ENCODE measurements at places on chromosomes 12 and 14.
A peak's percentile ranks its signal among the peaks of the same experiment; 100 is the strongest.

DNA sequence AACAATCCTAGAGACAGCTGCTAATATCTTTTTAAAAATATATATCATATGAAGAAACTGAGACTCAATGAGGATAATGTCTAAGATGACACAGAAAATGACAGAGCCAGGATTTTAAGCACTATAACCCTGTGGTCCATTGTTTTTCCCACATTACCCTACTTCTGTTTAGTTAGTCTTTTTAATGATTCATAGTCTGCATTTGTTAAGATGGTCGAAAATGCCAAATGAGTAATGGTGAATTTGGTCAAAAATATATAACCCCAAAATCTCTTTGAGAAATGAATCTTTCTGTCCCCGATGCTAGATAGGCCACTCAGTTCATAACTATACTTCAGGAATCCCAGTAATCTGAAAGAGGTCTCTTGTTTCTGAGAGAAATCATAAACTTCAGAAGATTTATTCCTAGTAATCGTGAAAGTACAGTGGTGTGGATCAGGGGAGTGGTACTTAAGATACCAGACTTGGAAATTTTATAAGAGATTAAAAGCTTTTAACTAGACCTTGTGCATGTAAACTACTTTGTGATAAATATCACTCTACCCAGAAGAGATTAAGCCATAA lies 10.8 kb downstream of the RTRAF start:
- no peak for DNase-seq

DNA sequence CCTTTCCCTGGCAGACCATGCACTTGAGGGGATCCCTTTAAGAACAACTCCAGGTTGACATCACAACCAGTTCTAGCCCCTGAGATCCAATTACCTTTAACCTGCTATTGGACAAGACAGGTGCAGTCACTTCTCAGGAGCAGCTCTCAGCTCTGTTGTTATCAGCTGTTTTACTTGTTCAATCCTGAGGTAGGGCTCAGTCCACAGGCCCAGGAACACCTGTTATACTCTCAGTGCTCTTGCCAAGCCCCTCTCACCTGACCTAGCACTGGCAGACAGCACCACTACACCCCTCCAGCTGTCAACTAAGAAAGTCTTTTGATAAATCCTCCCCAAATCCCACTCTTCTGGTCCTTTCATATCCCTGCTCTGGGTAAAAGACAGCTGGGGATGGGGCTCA lies 163.9 kb upstream of the TMTC2 start:
- DNase-seq: no peak

GRCh38 chr14:79036441-79036840 lies 866.3 kb downstream of the NRXN3 start:
- no peak for DNase-seq

GRCh38 chr12:78407722-78408121 lies 456.9 kb upstream of the SYT1 start:
- no peak for DNase-seq

DNA sequence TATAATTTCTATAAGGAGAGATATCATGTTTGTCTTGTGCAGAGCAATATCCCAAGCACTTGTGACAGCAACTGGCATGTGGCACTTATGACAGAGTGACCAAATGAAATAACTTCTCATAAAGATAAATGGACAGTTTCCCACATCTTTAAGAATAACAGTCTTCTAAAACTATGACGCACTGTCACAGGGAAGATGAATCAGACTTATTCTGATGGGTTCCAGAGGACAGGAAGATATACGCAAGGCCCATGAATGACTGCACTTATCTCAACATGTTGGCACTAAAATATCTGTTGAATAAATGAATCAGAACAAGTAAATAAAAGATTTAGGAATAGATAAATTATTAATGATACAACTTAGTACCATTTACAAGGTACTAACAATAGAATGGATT lies 465.8 kb upstream of the SYT1 start:
- DNase-seq: no peak

GRCh38 chr14:64628940-64629408 lies 75.2 kb upstream of the PLEKHG3 start:
- no peak for DNase-seq

DNA sequence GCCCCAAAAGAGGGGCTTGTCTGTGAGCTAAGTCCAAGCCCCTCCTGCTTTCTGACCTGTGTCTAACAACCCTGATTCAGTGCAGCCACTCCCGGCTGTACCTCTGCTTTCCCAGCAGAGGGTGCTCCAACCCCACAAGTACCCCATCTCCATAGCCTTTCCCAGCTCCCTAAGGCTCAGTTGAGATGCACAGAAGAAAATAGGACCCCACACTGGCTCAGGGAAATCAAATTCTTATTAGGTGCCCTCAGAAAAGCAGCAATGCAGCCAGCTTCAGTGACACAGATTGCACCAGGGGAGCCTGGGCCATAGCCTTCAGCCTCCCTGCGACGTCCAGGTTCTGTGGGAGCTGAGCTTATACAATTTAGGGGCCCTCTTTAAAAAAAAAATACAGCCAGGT lies 49.9 kb downstream of the LRRC74A start:
- DNase-seq: peak; percentile 51

DNA sequence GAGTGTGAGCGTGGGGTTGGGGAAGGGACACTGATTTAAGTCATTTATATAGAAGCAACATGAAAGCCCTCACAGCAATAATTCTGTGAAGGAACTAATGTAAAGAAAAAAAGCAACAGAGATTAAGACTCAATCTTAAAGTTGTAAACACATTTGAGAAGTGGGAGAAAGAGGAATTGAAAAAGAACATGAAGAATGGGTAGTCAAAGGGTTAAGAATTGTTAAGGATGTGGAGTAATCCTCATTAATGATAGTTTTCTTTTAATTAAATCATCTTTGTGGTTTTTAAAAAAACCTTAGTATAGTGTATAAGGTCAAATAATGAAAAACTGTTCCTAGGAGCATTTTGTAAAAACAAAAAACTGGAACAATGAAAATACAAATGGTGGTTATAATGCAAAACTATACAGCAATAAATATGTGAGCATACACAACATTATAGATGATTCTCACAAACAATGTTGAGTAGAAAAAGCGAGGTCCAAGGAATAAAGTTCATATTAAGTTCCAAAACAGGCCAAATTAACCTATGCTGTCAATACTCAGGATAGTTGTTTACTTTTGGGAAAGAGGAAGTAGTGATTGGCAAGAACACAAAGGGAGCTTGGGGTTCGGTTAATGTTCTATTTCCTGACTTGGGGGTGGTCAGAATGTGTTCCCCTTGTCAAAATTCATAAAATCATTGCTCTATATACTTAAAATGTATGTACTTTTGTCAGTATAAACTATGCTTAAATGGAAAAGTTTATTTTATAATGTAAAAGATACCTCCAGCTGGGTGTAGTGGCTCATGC lies 120.4 kb upstream of the ATF7IP start:
- DNase-seq: no peak

DNA sequence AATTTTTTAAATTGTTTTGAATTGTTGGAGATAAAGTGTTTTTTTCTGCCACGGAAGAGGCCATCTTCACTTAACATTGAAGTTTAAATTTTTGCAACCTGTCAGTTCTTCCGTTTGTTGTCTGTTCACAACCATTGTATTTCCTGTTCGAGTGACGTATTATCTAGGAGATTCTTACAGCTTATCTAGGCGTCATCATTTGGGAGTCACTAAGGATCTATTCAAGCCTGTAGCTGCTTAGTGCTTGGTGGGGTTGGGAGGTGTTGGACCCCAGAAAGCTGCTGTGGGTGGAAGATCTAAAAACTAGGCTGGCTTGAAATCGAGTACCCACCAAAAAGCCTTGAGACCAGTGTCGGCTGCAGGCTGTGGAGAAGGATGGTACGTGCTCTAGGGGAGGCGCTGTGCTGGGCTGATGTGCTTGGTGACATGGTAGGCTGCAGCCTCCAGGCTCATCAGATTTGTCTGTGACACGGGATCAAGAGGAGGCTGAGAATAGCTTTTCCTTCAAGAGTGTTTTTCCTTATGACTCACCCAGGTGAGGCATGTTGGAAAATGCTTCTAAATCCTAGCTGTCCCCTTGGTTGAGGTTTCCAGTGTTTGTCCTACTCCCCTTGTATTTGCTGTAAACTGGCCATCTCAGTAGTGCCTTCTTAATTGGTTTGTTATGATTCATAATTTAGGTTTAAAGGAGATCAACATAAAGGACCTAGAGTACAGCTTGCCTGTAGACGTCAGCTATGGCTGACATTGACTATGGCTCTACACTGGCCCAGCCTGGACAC lies 57.8 kb downstream of the ATG14 start:
- no peak for DNase-seq

- DNase-seq: no peak
Observed at GRCh38 chr14:93967637-93968250, 8.6 kb downstream of the ASB2 start.

DNA sequence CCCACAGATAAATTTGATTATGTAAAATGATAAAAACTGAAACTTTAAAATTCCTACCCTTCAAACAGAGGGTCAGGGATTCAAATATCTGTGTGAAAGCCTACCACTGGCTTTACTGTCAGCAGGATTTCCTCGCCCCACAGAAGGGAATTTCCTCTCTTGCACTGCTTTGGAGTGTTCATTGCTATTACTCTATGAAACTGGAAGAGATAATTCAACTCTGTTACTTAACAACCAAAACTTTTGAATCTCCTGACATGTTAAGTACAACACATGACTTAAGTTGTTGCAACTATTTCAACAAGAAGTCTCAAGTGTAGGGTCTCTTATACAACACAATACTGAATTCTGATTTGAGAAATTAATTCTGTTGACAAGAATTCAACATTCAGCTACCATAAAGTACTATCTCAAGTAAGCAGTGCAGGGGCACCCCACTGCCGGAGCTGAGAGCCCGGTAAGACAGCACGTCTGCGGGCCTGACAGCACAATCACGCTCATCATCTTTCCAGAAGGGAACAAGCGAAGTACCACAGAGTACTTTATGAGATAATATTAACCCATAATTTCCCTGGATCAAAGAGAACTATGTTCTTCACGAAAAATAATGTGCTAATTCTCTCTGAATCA lies 22.9 kb downstream of the DICER1 start:
- DNase-seq: no peak

DNA sequence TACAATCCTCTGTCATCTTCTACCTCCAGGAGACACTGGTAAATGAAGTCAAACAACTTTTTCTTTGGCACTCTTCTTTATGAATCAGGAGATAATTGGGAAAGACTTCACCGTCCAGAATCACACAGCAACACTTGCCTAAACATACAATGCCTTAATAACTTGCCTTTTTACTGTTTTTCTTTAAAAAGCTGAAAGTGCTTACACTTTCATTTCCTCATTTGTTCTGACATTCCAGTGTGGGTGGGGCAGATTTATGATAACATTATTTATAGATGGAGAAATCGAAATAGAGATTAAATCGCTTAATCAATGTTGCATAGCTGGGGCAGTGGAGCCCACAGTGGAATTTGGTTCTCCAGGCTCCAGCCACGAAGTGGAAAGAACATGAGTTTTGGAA lies 2.8 kb upstream of the FRS2 start:
- DNase-seq: no peak

DNA sequence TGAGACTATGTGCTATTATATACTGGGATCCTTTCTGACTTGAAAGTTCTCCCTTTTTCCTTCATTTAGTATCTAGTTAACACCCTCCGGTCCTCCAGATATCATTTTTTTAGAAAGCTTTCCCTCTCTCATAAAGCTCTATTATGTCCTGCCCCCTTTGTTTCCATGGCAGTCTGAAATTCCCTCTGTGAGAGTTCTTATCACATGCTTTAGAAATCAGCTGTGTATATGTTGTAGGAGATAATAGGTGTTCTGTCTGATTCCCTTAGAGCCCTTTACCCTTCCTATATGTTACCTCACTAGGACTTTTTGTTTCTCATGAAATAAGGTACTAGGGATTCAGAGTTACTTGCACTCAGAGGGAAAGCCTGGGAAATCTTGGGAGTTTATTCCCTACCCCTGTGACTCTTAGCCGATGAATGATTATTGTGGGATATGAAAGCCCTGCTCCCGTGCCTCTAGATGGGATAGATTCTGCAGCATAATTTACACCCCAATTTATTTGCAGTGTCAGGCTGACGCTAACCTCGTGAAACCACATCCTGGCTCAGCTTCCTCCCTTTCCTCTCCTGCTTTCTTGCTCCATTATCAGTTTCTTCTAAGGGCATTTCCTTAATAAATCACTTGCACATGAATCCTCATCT lies 448.4 kb downstream of the MDGA2 start:
- no peak for DNase-seq

- no peak for DNase-seq
Observed at GRCh38 chr12:103326190-103326589, 169.6 kb downstream of the C12orf42 start.

GRCh38 chr12:22525426-22525825 lies 18.9 kb downstream of the C2CD5 start:
- no peak for DNase-seq

- no peak for DNase-seq
Observed at GRCh38 chr12:104454997-104455396, 1.8 kb upstream of the CHST11 start.

GRCh38 chr14:90731487-90731886 lies 84.7 kb downstream of the TTC7B start:
- no peak for DNase-seq

DNA sequence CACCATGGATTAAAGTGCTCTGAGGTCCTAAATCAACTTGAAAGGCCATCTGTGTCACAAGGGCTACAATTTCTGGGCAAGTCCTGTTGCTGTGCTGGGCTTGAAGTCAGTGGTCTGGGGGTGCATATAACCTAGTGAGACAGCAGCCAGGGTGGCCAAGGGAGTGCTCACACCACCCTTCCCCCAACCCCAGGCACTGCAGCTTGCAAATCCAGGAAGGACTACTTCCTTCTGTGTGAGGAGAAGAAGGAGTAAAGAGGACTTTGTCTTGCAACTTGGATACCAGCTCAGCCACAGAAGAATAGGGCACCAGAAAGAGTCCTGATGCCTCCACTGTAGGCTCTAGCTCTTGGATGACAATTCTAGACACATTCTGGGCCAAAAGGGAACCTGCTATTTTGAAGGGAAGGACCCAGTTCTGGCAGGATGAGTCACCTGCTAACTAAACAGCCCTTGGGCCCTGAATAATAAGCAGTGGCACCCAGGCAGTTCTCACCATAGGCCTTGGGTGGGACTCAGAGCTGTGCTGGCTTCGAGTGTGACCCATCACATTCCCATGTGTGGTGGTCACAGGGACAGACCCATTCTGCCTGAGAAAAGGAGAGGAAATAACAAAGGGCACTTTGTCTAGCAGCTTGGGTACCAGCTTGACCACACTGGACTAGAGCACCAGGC lies 32.6 kb upstream of the DHRS7 start:
- no peak for DNase-seq

- DNase-seq: no peak
Observed at GRCh38 chr12:52347551-52348510, 19.4 kb downstream of the KRT85 start.

DNA sequence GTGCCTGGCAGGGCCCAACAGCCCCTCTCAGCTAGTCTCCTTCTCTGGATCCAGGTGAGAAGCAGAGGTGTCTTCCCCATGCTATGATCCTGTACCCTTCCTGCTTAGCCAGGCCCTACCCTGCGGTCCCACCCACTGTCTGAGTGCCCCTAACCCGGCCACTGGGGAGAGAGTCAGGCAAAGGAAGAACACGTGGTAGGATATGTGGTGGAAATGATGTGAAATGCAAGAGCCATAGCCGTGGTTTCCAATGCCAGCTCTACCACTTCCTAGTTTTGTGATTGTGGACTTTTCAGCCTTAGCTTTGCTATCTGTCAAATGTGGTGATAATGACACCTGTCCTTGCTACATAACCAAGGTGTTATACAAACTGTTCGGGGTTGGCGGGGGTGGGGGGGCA lies 15.8 kb downstream of the KRT2 start:
- DNase-seq: no peak

GRCh38 chr14:104206281-104206904 lies 68.0 kb downstream of the KIF26A start:
- no peak for DNase-seq

GRCh38 chr12:108607981-108608600 lies 10.2 kb upstream of the TMEM119 start:
- no peak for DNase-seq
